Stimulated activated CD8-positive, alpha-beta memory T cell treated with anti-CD3 and anti-CD28 coated beads, Interleukin-4, amount 100 ng/mL, for 4 hours (primary cell): ENCODE measurements at places on chromosomes 13 and 19.

GRCh38 chr19:56740501-56740900, 68.9 kb upstream of the ZNF835 start:
- DNase-seq: no peak

GRCh38 chr19:48872884-48873475, 759 bp downstream of the PPP1R15A start:
- no peak for DNase-seq

DNA sequence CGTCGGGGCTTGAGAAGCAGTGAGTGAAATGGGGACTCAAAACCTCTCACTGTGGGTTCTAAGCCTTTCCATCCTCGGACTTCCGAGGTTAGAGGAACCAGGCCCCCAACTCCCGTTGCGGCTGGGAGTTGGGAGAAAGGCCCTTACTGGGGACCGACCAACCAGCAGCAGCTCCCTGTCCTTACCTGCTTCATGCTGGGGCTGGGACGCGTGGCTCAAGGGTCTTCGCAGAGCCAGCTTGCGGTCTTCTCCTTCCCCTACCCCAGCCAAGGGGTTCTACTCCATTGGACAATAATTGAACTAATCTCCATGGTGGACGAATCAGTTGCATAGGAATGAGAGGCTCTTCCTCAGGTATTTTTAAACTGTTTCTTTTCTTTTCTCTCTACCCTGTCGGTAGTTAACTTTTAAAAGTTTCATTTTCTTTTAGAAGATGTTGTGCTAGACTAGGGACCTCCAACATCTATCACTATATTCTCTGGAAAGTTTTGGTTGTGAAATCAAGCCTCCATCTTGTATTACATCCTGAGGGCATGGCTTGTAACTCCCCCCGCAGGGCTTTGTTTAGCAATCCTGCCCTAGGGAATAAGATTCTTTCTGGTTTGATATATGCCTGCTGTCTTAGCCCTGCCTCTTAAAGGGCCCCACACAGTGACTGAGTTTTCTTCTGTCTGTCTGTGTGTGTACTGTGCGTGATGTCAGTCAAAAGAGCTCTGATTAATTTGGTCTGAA, 1027.1 kb upstream of the PCDH9 start:
- no peak for DNase-seq

DNA sequence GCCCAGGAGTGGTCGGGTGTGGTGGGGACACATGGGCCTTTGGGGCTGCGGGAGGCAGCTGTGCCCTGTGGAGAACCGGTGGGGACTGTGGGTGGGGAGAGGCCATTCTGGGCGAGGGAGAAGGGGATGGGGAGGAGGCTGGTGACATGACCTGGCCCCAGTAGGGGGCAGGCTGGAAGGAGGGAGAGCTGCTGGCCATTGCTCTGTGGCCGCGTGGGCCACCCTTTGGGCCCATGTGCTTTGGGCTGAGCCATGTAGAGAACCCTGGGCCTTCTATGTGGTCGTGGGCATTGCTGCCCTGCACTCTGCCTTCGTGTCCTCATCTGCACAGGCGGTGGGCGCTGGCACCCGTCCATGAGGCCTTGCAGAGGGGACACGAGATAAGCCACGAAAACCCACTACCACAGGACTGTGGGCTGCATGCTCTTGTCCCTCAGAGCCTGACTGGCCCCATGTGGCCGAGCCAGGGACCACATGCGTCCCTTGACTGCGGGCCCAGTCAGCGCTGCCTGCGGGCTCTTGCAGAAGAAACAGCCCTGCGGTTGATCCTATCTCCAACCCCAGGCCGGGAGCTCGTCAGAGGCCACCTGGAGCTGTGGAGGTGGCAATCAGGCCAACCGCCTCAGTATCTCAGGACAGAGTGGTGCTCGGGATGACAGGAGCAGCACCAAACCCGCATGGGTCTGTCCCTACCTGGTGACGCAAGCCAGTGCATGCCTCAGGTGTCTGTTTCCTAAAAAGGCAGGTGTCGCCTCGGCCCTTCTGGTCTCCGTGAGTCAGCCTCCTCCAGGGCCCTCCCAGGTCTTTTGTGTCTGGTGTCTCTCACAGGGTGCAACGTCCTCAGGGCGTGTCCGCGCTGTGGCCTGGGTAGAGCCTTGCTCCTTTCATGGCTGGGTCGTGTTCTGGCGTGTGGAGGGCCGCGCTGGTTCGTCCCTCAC, 14.3 kb downstream of the FZR1 start:
- no peak for DNase-seq

- DNase-seq: peak; percentile 31
Measured at GRCh38 chr19:47272448-47273312, 2.0 kb upstream of the INAFM1 start.

DNA sequence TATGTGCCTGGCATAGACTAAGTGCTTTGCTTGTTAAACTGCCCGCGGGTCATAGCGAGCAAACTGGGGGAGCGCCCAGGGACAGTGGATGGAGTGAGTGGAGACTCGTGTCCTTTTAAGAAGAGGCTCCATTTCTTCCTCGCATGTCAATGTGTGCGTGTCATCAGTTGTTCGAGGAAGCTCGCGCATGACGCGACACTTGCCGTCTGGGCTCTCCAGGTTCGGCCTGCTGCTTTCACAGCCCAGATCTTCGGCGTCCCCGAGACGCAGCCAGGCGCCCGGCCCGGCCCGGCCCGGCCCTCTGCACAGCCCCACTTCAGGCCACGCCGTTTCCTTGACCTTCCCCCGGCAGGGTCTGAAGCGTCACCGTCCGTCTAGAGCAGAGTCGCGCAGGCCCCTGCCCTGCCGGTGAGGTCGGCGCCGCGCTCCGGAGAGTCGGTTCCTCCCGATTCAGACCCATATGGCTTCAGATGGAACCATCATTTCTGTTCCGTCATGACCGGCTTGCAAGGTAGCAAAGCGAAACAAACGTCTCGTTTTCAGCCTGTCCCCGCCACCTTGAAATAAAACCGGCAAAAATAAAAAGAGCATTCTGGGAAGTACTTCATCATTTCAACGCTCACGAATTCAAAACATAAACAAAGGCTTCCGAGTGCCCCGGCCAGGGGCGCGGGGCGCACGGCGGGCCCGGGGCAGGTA, 599 bp upstream of the ARHGEF7 start:
- no peak for DNase-seq

- DNase-seq: no peak
Measured at GRCh38 chr13:93328943-93329342, 102.3 kb downstream of the GPC6 start.

GRCh38 chr19:35318679-35319448, 10.1 kb upstream of the CD22 start:
- no peak for DNase-seq

DNA sequence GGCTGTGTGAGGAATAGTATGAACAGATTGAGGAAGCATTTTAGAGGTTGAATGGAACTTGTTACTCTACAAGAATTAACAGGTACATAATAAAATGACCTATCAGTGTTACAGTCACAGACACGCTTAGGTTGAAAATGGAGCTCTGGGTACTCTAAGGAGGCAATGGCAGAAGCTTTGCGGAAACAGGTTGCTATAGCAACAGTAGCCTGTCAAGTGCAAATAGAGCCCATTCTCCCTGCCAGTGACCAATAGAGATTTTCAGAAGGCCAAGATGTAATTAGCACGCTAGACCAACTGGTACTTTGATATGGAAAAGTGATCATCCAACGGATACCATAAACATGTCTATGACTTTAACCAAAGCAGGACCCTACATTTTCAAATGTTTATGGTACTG, 148.5 kb upstream of the FREM2 start:
- no peak for DNase-seq

DNA sequence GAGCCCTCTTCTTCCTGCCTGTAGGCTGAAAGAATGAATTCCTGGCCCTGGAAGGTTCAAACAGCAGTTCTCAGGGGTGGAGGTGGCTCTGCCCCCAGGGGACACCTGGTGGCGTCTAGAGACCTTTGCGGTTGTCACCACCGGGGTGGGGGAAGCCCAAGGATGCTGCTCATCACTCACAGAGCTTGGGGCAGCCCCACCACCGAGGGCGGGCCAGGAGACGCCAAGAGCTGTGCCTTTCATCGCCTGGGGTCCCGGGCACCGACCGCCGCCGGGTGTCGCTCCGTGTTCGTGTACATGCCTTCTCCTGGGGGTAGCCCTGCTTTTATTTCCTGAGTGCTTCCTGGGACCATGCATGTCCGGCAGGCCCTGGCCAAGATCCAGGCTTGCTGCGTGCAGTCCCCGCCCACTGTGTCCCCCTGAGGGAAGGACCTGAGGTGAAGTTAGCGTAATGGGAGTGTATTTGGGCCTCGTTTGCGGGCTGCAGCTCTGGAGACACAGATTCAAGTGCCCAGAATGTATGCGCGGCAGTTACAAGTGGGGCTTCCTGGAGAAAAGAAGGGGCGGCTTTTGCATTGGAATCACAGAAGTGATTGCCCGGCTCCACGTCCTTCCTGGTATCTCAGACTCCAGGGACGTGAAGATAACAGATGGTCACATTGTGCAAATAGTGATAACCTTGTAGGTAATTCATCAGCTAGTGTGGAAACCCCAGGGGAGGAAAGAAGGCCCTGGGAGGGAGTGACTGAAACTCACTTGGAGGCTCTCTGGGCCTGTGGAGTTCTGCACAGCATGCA, 7.8 kb downstream of the DOT1L start:
- DNase-seq: peak; percentile 85

DNA sequence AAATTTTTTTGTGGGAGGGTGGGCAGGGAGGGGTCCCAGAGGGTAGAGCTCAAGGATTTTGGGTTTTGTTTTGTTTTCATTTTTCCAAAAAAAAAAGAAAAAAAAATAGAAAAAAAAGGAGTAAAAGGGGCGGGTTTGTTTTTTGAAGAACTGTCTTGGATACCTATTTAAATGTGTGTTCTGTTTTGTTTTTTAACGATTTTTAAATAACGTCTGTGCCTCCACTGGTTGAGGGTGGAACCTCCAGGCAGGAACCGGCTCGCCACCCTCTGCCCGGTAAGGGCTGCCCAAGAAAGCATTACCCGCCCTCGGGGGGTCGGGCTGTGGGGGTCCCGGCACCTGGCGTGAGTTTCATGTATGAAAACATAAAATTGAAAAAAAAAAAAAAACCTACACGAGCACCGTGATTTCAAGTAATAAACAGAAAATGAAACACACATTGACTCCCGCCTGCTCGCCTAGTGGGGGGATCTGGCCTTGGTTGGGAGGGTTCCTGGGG, 10.4 kb downstream of the MIDN start:
- no peak for DNase-seq

DNA sequence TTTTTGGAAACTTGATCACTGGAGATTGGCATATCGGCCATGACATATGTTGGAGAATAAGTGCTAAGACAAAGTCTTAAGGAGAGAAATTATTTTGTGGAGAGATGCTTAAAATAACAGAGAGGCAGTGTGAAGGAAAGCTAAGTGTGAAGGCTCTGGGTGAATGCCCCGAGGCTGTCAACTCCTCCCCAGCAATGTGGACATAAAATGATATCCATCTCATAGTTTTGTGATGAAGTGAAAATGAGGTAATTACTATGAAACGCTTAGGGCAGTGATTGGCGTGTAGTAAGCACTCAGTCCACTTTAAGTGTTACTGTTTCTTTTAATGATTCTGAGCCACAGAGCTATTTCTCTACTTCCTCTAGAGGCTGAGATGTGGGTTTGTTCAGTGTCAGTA, 195.8 kb upstream of the KLF12 start:
- no peak for DNase-seq

GRCh38 chr13:49395451-49395865, 48.4 kb downstream of the CAB39L start:
- no peak for DNase-seq

GRCh38 chr19:41265395-41266153, 1.4 kb downstream of the HNRNPUL1 start:
- DNase-seq: no peak

GRCh38 chr13:27964741-27965323, 4.3 kb downstream of the CDX2 start:
- DNase-seq: no peak

- no peak for DNase-seq
Measured at GRCh38 chr13:109868578-109869311, 82.4 kb upstream of the IRS2 start.

DNA sequence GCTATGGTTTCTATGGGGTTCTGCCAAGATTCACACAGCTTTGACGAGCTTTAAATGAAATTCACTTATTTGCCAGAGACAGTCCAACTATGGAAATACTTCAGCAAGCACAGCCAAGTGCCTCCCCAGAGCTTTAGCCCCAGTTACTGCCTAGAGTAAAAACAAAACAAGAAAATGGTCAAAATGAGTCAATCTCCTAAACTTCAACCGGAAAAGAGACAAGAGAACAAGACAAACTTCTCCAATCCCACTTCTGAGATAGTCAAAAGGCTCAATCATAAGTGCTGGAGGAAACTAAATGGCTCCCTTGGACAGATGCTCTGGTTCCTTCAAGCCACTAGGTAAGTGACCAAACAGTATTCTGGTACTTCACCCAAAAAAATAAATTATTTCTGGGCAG, 65.8 kb downstream of the KATNAL1 start:
- no peak for DNase-seq

- DNase-seq: no peak
Measured at GRCh38 chr13:20939662-20940061, 37.1 kb upstream of the XPO4 start.

DNA sequence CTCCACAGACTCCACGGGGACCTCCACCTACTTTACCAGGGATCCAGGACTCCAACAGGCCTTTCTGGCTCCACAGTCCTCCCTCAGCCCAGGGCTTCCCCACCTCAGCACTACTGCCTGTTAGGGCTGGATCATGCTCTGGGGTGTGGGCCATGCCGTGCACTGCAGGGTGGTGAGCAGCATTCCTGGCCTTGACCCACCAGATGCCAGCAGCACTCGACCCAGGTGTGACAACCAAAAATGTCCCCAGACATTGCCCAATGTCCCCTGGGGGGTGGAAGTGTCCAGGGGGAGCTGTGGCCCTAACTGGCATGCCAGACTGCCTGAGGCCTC, 42.0 kb downstream of the EPS15L1 start:
- DNase-seq: no peak

DNA sequence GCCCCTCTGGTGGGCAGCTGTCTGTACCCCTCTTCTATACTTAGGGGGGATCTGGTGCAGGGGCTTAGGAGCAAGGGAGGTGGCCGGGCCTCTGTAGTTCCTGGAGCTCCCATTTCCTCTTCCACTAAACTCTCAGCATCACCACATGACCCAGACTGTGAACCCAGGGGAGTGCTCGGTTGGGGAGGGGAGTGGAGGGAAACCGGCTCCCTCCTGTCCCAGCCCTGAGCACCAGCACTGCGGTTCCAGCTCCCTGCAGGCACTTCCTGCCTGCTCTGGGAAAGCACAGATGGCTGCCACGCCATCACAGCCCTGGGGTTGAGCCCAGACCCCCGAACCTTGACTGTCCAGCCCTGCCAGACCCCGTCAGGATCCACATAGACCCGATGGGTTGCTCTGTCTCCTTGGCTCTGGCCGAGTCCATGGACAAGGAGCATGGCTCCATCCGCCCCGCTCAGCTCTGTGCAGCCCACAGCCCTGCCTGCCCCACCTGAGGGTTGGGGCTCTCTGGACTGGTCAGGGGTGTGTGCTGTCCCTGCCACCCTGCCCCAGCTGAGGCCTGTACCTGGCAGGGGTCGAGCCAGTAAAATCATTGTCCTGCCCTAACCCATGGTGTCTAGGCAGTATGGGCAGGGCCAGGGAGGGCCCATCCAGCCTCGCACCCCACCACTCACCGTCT, 36.0 kb upstream of the SLC7A10 start:
- no peak for DNase-seq

GRCh38 chr13:108305655-108306054, 36.1 kb downstream of the TNFSF13B start:
- no peak for DNase-seq
